ENCODE measurements at places on chromosomes 16 and 17.

- H3K36me3 ChIP-seq, result no peaks in the 10 kb centered on the region
- no peaks in the 10 kb centered on the region for H3K4me1 ChIP-seq
- H3K27ac ChIP-seq, result no peak overlapping the region
- no peak for DNase-seq
- H3K4me3 ChIP-seq, result no peak overlapping the region
These were observed 138.3 kb upstream of the CDH13 start for GRCh38 chr16:82488460-82488859.

DNA sequence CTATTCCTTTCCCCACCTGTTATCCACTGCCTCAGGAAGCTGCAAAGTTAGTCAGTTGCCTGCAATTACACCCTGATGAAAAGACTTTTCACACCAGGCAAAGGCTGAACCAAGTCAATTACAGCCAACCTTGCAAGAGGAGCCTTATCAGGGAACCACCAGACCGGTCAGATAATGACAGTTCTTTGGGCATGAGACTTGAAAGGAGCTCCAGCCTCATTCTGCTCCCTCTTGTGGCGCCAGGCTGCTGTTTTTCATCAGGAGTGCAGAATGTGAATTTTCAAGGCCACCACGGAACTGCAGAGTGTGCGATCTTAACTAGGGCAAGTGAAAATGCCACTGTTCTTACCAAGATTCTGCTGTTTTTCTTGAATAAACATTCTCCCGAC lies 22.5 kb downstream of the DNAI2 start:
- H3K4me1 ChIP-seq, result no peaks in the 10 kb centered on the region
- H3K36me3 ChIP-seq, result no peaks in the 10 kb centered on the region

DNA sequence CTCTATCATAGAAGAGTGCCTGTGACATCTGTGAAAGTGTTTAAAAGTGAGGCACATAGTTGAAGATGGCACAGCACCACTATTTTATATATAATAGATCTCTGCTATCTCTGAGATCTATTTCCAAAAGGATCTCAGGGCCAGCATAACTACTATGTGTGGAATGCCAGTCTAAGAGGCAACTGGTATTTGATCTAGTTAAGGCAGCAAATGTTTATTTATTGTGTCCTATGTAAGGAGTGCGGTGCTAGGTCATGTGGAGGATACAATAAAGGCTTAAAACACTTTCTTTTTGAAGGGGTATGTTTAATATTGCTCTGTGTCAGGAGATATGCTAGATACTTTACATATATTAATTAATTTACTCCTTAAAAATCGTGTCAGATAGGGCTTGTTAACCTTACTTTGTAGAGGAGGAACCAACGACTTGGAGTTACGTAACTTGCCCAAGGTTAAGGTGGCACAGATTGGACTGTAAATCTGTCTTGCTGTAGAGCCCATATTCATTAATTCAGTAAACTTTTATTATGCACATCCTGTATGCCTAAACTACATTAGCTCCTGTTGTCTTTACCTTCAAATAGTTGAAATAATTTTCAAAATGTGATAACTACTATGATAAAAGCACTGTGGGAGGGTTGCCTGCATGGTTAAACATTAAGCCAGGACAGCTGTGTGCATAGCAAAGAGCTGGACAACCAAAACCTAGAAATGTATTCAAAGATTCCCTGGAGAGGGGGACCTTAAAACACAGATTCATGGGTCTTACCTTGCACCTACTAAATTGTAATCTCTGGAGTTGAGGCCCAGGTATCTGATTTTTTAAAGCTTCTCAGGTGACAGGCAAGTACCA lies 83.3 kb downstream of the NLK start:
- no peaks in the 10 kb centered on the region for H3K4me1 ChIP-seq
- H3K36me3 ChIP-seq, result no peaks in the 10 kb centered on the region
- no peaks in the 10 kb centered on the region for H3K27me3 ChIP-seq
- DNase-seq, result no peak
- H3K27ac ChIP-seq, result no peak overlapping the region

DNA sequence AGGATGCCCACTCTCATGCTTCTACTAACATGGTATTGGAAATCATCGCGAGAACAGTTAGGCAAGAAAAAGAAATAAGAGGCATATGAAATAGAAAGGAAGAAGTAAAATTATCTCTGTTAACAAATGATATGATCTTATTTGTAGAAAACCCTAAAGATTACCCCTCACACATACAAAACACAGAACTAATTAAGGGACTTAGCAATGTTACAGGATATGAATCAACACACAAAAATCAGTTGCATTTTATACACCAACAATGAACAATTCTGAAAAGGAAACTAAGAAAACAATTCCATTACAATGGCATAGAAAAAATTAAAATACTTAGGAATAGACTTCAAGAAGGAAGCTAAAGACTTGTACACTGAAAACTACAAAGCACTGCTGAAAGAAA lies 2.7 kb upstream of the CAPNS2 start:
- no peak overlapping the region for H3K4me3 ChIP-seq
- H3K36me3 ChIP-seq, result no peaks in the 10 kb centered on the region
- H3K27me3 ChIP-seq, result no peaks in the 10 kb centered on the region
- DNase-seq, result no peak

GRCh38 chr17:14840616-14841231 lies 424.4 kb downstream of the PMP22 start:
- H3K36me3 ChIP-seq, result no peaks in the 10 kb centered on the region
- H3K27ac ChIP-seq, result no peak overlapping the region
- no peaks in the 10 kb centered on the region for H3K4me1 ChIP-seq
- H3K4me3 ChIP-seq, result no peak overlapping the region

DNA sequence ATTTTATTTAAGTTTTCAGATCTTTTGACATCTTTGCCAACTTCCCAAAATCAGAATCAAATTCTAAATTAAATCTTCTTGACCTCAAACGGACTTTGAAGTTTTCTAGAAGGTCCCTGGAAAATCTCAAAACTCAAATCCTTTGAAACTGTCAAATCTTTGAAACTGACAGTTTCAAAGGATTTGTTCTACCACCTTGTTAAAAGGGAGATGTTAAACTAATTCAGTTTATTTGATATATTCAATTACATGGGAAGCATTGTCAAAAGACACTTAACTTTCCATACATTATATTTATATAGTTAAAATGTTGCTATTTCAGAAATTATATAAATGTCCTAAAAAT lies 3.4 kb upstream of the DPEP1 start:
- H3K27ac ChIP-seq, result no peak overlapping the region
- no peaks in the 10 kb centered on the region for H3K4me1 ChIP-seq
- no peak overlapping the region for H3K4me3 ChIP-seq
- no peaks in the 10 kb centered on the region for H3K36me3 ChIP-seq

GRCh38 chr17:38872671-38873385 lies 3.0 kb downstream of the LASP1 start:
- no peaks in the 10 kb centered on the region for H3K27me3 ChIP-seq
- no peak for DNase-seq
- H3K36me3 ChIP-seq, result peaks cover 10% of the 10 kb centered on the region
- H3K4me1 ChIP-seq, result peaks cover 55% of the 10 kb centered on the region
- H3K27ac ChIP-seq, result peak overlapping the region; percentile 88
- peak overlapping the region; percentile 98 for H3K4me3 ChIP-seq

DNA sequence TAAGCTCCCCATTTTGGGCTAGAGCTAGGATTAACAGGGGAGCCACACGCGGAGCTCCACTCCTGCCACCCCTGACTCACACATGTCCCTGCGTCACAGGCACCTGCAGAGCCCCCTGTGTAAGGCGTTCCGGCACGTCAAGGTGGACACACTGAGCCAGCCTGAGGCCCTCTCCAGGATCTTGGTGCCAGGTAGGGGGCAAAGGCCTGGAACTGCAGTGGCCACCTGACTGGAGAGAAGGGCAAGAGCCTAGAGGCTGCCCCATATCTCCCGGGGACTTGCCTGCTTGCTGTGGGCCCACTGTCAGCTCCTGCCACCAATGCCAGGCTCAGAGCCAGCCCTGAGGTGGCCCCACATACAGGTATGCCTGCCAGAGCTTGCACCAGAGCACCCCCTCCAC lies 33.7 kb downstream of the NECAB2 start:
- H3K4me3 ChIP-seq, result no peak overlapping the region
- no peaks in the 10 kb centered on the region for H3K36me3 ChIP-seq
- H3K27me3 ChIP-seq, result no peaks in the 10 kb centered on the region
- no peak overlapping the region for H3K27ac ChIP-seq
- DNase-seq, result no peak
- no peaks in the 10 kb centered on the region for H3K4me1 ChIP-seq
